Stimulated activated CD8-positive, alpha-beta memory T cell treated with anti-CD3 and anti-CD28 coated beads, Interleukin-7, amount 100 ng/mL, for 4 hours (primary cell): ENCODE measurements at places on chromosomes 16 and 17.

DNA sequence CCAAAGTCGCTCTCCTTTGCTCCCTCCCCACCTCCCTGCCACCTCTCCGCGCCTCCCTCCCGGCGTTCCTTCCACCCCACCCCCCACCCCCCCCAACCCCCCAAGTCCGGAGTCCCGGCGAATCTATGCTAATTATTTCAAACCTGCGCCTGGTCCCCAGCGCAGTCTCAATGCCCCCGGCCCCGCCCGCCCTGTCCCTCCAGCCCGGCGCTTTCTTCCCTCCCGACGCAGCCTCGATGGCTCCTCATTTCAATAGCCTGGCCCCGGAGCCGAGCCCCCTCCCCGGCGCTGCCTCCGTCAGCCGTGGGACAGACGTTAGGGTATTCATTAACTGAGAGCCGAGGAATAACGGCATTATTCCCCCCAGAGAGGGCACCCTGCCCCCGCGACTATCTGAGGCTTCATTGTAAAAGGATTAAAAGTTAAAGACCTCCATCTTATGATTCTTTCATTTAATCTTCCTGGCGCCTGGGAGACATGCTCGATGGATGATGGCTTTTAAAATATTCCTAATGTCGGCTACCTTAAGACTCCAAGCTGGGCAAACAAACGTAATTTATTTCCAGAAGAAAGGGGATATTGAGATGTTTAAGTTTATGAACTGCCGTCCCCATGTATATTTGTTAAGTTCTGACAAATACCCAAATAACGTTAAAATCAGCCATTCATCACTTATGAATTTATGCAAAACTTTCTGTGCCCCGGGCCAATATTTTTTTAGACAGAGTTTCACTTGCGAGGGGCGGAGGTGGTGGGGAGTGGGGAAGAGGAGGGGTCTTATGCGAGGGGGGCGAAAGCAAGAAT, 3.4 kb downstream of the NOG start:
- DNase-seq = no peak

- no peak for DNase-seq
Observed at GRCh38 chr16:20904507-20905081, 4.0 kb downstream of the LYRM1 start.

- DNase-seq = no peak
Observed at GRCh38 chr17:40475234-40475908, 26.1 kb downstream of the TNS4 start.

- peak; percentile 34 for DNase-seq
Observed at GRCh38 chr16:28210979-28211588, 681 bp downstream of the XPO6 start.

DNA sequence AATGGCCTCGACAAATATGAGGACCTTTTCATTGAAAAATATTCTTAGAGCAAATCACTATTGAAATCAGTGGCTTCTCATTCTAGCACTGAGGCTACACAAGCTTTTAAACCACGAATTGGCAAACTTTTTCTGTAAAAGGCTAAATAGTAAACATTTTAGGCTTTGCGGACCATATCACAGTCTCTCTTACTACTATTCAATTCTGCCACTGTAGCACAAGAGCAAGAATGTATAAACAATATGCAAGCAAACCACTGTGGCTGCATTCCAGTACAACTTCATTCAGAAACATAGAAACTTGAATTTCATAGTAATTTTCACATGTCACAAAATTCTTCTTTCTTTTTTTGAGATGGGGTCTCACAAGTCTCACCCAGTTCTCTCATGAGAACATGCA, 49.1 kb downstream of the PHLPP2 start:
- no peak for DNase-seq

GRCh38 chr17:36149296-36149820, 27.1 kb downstream of the TBC1D3B start:
- DNase-seq = no peak
